Lung (tissue), 17 donors: ENCODE measurements at places on chromosomes 4 and X.

DNA sequence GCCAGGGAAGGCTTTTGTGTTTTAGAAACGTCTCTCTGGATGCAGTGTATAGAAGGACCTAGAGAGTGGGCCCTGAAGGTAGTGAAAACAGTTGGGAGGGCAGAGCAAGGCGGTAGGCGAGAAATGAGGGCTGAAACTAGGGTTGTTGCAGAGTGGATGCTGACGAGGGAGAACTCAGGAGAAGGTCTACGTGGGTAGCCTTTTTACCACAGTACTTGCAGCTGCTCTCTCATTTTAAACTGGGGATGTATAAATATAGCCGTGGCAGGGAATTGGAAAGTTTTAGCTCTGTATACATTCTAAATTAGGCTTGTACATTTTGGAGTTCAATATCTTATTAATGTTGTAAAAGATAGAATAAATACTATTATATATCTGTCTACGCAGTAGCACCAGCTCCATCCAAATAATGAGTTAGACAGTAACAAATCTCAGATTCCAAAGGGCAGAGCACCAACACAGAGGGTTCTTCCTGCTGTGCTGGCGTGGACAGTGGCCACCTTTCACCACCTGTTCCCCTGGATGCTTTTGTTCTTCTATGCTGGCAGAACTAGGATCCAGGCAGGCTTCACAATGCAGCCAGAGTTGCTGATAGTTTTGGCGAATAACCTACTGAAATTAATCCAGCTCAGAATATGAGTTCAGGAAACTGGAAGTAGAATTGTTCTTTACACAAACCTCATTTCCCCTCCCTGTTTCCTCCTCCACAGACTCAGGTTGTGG, 31.7 kb downstream of the CCNG2 start:
- DNase-seq = no peak

DNA sequence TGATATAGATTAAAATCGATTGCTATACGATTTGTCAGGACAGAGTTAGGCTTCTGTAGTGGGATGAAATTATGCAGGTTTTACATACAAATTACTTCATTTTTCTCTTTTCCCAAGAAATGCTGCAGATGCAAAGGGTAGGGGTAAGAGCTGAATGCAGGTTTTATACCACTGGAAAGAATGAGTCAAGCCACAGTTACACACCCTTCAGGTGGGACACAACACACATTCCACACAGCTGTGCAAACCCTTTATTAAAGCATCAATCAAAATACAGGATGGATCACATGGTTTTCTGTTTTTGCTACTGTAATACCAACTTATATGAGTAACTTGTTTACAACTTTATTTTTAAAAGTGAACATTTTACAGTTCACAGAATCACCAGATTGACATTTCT, 39.8 kb downstream of the MFAP3L start:
- no peak for DNase-seq

GRCh38 chr4:86955888-86956451, 21.2 kb downstream of the AFF1 start:
- DNase-seq = no peak

- DNase-seq = no peak
These were observed 37.4 kb upstream of the PACRGL start for GRCh38 chr4:20662851-20663250.

DNA sequence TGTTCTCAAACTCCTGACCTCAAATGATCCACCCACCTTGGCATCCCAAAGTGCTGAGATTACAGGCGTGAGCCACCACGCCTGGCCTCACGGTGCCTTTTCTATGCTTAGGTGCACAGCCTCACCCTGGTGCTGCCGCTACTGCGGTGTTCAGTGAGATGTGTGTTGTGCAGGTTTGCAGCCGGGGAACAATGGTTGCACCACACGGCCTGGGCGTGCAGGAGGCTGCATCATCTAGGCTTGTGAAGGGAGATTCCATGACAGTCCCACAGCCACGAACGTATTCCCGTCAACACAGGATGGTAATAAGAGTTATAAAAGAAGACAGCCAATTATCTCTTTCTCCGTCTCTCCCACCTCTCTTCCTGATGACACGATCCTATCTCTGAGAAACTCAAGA, 22.0 kb downstream of the CPLX1 start:
- no peak for DNase-seq

DNA sequence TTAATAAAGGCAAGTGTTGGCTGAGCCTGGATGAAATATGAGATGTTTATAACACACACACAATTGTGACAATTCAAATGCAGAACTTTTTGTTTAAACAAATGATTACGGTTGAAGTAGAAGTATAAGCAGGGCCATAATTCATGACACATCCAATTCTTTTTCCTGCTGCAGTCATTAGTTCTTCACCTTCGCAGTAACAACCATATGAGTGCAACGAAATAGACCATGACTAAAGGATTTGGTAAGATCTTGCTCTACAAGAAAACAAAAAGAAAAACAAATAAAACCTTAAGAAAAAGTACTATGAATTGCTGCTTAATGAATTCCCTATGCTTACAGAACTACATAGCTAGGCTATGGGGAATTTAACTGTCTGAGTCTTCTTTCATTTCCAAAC, 13.9 kb upstream of the BMPR1B start:
- DNase-seq = no peak

DNA sequence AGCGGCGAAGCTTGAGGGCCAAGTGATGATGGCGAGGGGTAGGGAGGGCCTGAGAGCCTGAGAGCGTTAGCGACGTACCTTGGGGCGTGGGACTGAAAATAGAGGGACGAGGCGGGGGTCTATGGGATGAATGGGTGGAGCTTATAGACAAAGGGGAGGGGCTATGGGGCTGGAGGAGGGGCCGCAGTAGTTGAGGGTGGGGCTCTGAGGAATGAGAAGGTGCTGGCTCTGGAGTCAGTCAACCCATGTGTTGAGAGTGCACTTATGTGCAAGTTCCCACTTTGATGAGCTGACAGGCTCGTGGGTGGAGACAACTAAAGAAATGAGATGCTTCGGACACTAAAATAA, 488 bp downstream of the TBC1D25 start:
- peak; percentile 47 for DNase-seq

- DNase-seq = no peak
These were observed 35.6 kb downstream of the BCLAF3 start for GRCh38 chrX:19955306-19955705.

GRCh38 chr4:57023104-57023503, 44.4 kb downstream of the POLR2B start:
- DNase-seq = no peak

GRCh38 chr4:20428436-20429160, 176.9 kb downstream of the SLIT2 start:
- DNase-seq = no peak
